CD4-positive, alpha-beta memory T cell (primary cell): ENCODE measurements at places on chromosomes 7 and 10. TPM values are rescaled to one million over a fixed set of nuclear protein-coding genes. Genes with fewer than 3 reads are reported as not detected.

The SCIN gene
- 0.25 TPM for total RNA-seq

The EMX2 gene
- not detected for total RNA-seq

GRCh38 chr7:1296356-1296981 lies 63.8 kb downstream of the UNCX start:
- H3K27ac ChIP-seq = no peak overlapping the region
- peaks cover 6% of the 10 kb centered on the region for H3K27me3 ChIP-seq
- no peaks in the 10 kb centered on the region for H3K36me3 ChIP-seq
- no peaks in the 10 kb centered on the region for H3K4me1 ChIP-seq

The PCLO gene
- total RNA-seq = not detected

DNA sequence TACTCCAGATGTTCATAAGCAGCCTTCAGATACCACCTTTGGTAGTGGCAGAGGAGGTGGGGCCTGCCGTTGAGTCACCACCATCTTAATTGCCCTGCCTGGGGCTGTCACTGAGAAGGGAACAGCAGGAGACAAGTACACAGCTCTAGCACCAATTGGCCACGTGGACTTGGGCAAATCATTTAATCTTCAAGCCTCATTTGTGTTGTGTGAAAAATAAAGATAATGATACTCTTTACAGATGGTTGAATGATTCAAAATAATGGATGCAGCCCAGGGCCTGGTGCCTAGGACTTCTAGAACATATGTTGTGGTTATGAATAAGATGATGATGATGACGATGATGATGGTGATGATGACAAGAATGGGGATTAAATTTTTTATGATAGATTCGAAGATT lies 111.9 kb upstream of the ADAM12 start:
- no peak for DNase-seq
- H3K27me3 ChIP-seq = no peaks in the 10 kb centered on the region
- no peaks in the 10 kb centered on the region for H3K36me3 ChIP-seq
- no peaks in the 10 kb centered on the region for H3K4me1 ChIP-seq

The GRID2IP gene
- 0.47 TPM for total RNA-seq

DNA sequence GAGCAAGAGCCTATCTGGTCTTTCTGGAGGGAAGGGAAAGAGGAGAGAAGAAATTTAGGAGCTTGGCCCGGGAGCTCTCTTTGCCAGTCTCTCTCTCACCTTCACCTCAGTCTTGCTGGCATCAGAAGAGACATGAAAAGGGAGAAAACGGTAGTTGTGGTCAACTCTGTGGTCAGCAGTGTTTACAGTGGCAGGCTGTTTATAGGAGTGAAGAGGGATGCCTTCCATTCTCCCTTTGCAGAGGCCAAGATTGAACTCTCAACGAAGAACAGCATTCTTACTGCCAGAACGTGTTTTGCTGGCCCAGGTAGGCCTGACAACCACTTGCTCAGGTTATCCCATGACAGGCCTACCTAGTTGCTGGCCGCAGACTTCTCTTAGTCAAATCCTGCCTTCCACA lies 133.3 kb downstream of the CCDC3 start:
- H3K27me3 ChIP-seq = no peaks in the 10 kb centered on the region
- H3K27ac ChIP-seq = no peak overlapping the region
- no peak overlapping the region for H3K4me3 ChIP-seq
- no peaks in the 10 kb centered on the region for H3K4me1 ChIP-seq
- no peak for DNase-seq
- H3K36me3 ChIP-seq = no peaks in the 10 kb centered on the region
